Activated T-helper 1 cell treated with anti-CD3 and anti-CD28 coated beads, Interleukin-2, amount 50 U/mL, for 16 hours (primary cell): ENCODE measurements at places on chromosomes 11 and 22.

GRCh38 chr11:116229236-116229970 is 543.4 kb downstream of the BUD13 start:
- DNase-seq, result no peak

- DNase-seq, result no peak
Measured at GRCh38 chr11:93775289-93775688, 8.8 kb upstream of the MED17 start.

DNA sequence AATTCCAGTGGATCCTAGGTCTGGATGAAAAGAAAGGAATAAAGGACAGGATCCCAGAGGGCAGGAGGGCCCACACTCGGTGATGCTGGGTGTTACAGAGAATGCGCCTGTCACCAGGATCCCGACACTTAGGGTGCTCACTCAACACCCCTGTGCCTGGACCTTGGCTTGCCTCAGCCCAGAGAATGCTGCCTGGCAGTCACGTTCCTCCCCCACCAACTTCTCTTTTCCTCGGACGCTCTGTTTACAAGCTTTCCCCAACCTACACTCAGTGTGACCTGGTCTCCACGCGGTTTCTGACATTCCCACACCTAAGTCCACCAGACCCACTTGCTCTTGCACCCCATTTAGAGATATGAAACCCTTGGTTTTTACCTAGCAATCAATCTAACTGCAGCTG is 38.0 kb upstream of the ETS1 start:
- no peak for DNase-seq

DNA sequence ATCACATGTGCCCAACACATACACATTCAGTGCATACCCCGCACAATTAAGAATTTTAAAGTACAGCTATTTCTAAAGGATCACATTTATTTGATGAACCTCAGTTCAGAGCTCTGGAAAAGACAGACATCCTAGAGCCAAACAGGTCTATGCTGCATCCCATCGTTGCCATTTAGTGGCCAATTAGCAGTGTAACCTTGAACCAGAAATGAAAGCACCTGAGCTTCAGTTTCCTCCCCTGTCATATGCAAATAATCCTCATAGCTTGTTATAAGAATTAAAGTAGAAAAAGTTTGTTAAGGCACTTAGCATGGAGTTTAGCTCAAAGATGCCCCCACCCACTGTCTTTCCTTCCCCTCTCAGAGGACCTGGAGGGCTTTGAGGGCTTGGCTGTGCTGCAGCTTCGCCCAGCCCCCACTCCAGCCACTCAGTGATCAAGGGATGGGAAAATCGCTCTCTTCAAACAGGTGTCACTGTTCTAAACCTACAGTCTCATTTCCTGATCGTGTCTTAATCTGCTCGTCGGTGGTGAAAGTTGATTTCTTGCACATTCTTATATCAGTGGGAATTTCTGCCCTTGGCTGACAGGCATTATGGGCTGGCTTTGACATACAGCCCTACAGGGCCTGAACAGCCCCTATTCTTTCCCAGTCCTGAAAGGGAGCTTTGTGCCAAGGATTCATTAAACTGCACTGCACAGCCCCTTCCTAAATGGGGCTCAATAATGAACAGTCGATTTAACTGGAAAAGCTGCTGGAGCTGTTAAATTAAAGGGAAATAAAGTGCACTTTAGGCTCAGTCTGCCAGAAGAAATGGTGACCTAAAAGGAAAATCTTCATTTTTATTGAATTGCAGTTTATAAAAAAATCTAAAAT is 23.3 kb upstream of the FAM181B start:
- no peak for DNase-seq

DNA sequence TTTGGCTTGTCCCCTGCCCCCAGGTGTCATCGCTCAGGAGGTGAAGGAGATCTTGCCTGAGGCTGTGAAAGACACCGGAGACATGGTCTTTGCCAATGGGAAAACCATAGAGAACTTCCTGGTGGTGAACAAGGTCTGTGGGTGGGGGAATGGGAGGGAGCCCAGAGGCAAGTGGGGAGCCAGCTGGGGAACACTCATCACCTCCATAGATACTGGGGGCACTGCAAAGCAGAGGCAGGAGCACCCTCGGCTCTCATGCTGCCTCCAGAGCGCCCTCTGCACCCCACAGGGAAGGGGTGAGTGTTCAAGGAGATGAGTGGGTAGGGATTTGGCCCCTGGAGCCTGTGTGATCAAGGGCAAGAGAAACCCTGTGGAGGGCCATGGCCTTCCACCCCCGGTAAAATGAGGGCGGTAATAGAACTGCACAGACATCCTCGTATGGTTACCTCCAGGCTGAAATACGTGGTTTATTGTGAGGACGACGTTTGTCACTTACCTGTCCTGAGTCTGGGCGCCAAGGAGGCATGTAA is 14.0 kb downstream of the TMEM258 start:
- DNase-seq, result no peak
